M059J (cell line): ENCODE measurements at places on chromosomes 1 and 21. TPM values are rescaled to one million over a fixed set of nuclear protein-coding genes. Genes with fewer than 3 reads are reported as not detected.

GRCh38 chr1:22778862-22779520 lies 68.4 kb downstream of the EPHB2 start:
- no peak for DNase-seq

DNA sequence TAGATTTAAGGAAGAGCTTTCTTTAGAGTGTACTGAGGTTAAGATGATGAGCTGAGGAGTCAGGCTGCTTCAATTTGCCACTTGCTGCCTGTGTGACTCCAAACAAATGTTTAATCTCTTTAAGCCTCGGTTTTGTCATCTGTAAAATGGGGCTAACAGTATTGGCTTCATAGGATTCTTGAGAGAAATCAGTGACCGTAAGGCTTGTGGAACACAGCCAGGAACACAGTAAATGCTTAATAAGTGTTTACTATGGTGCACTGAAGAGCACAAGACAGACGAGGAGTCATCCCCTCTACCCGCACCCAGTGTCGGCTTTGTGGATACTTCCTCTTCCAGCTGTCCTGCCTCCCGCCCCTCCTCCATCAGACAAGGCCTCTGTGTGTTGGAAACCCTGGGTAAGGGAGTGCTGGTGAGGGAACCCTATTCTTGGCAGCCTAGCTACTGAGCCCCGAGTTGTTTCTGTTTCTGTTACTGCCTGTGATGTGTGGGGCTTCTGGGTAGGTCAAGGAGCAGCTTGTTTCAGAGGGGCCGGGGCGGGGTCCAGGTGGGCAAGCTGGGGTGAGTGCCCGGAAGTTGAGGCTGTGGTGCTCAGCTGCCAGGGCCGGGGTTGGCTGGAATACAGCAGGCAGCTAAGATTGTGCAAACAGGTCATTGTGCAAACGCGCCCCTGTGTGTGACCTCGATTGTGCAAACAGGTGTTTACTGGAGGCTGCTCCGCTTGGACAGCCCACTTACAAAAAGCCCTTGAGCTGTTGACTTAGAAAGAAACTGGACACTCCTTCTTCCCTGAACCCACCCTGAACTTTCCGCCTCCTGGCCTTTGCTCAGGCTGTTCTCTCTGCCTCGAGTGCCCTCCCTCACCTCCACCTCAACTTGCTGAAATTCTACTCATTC lies 4.0 kb upstream of the CSF3R start:
- DNase-seq = no peak

DNA sequence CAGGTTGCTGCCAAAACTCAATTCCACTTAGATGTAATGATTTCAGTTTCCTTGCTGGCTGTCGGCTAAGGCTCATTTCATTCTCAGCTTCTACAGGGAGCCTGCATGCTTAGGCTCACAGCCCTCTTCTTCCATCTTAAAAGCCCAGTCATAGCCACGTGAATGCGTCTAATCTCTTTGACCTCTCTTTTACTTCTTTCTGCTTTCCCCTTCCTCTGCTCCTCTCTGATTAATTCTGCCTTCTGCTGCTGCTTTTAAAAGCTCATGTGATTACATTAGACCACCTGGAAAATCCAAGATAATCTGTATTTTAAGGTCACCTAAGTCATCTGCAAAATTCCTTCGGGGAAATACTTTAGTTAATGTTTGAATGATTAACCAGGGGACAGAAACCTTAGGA lies 812.8 kb upstream of the BRINP3 start:
- DNase-seq = no peak

Gene HRNR
- total RNA-seq = not detected in 2 replicates

DNA sequence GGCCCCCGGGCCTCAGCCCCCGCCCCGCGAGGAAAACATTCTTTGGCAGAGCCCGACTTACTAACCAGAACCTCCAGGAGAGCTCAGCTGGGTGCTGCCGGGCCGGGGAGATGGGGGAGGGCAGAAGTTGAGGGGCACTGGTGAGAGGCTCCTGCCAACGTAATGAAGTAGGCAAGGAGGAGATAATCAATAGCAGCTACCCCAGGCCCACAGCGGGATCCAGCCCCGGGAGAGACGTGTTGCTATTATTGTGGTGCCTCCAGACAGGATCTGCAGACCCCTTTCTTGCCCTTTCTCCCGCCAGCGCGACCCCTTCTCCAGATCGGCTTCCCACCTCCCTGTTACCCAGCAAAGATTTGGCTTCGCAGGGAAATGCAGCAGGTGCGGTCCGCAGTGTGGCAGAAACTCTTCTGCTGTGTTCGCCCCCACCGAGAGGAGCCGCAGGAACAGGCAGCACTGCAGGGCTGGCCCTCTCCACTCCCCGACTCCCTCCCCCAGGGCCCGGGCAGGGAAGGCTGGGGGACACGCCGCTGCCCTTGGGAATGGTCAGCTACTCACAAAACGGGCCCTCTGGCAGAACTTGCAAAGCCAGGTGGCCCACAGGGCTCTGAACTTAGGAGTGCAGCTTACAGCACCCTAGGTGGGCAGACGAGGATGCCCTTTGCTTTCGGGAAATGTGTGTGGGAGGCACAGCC lies 1.5 kb upstream of the KCNA2 start:
- no peak for DNase-seq

Gene MTMR11
- 6.1 and 8.3 TPM in 2 replicates for total RNA-seq

Gene KRTAP19-1
- not detected in 2 replicates for total RNA-seq

Gene NBPF4
- not detected in 2 replicates for total RNA-seq

DNA sequence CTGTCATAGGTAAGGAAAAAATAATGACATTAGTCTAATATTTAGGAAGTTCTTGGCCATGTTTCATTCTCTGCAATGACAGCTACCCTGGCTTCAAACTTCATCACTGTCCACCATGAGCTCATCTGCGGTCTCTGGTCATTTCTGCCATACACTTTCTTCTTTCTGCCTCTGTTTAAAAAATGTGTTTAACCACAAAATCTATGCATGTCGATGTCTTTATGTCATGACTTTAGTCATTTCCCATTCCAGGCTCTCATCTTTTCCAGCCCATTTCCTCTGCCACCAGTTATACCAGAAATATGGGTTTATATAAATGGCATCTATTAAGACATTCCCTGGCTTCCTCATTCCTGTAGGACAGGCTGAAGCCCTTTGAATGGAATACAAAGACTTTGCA lies 68.5 kb upstream of the DUSP10 start:
- DNase-seq = peak; percentile 84

GRCh38 chr1:110185181-110185580 lies 24.9 kb upstream of the KCNC4 start:
- no peak for DNase-seq

DNA sequence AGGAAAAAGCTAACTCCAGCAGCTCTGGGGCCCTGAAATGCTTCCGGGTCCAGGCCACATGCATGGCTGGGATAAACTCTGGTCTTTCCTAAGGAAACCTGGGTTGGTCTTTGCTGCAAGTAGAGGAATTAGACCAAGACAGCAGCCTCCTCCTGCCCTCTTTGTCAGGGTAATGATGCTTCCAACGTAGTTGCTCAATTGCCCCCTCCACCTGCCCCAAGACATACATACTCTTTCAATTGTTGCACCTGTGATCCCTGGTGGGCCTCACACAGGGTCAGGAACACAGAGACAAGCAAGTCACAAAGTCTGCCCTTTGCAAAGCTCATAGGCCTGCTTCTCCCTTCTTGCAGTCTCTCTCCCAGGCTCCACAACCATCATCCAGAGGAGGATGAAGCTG lies 41.9 kb upstream of the GRIK3 start:
- no peak for DNase-seq

Gene NCMAP
- total RNA-seq = not detected in 2 replicates

Gene AMPD1
- total RNA-seq = not detected in 2 replicates

DNA sequence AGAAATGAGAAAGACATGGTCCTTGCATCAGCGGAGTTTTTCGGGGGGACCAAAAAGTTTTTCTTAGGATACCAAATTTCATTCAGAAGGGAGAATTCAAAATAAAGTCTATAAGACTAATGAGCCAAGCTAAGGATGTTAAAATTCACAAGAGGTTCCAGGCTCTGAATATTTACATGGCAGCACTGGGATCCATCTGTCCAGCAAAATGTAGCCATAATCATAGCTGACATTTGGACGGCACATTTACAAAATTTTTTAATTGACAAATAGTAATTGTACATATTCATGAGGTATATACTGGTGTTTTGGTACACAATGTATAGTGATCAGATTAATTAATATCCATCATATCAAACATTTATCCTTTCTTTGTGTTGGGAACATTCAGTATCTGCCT lies 107.9 kb downstream of the ZNF648 start:
- DNase-seq = no peak
